ENCODE measurements at places on chromosomes 5 and 9.

DNA sequence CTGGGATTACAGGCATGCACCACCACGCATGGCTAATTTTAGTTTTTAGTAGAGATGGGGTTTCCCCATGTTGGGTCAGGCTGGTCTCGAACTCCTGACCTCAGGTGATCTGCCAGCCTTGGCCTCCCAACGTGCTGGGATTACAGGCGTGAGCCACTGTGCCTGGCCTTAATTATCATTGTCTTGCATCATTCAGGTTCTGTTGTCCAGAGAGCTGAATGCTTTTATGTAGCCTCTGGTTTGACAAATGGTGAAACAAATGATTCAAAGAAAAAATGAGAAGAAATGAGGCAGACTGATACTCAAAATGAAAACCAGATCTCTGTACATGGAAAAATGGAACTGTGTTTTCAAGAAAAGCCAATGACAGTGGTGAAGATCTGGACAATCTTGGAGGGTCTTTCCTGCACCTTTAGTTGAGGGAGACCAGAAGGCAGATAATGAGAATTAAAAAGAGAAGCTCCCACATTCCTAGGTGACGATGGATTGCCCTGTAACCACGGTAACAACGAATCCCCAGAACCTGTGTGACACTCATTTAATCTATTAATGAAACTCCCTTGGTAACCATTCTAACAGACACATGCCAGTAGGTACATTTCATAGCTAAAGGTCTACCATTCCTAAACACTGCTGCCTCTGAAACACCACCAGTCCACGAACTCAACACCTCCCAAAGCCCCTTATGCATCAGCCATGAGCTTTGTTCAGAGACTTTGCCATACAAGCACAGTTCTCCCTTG is 1.6 kb downstream of the TEX48 start:
- no peak for DNase-seq

- no peak for DNase-seq
These were observed 2.2 kb downstream of the DUSP1 start for GRCh38 chr5:172768573-172769341.

- no peak for DNase-seq
These were observed 17.4 kb downstream of the EGR1 start for GRCh38 chr5:138482638-138483037.

GRCh38 chr9:37283730-37284325 is 138.7 kb upstream of the GRHPR start:
- DNase-seq = no peak

GRCh38 chr9:108257382-108257781 is 598.4 kb downstream of the ACTL7B start:
- no peak for DNase-seq

GRCh38 chr5:42499016-42499415 is 75.8 kb downstream of the GHR start:
- DNase-seq = no peak

DNA sequence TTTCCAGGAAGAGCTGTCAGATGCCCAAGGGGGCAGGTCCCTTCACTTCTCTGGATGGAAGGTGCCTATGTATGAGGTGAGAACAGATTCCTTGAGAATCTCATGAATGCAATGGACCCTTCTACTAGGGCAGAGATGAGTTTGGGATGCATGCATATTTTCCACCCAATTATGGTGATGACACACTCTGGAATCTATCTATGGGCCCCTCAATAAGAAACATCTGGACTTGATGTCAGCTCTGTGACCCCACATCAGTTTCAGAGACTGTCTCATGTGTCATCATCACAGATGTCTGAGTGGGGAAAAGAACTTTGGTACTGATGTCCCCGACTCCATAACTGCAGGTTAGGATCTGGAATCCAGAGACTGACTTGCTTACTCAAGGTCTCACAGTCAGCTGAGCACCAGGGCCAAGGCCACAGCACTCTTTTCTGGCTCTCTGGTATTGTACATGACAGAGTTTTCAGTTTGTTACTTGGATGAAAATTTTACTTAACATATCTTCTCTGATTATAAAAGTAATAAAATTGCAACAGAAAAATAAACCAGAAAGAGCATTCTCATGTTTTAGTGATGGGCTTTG is 177.0 kb downstream of the DCP2 start:
- no peak for DNase-seq

DNA sequence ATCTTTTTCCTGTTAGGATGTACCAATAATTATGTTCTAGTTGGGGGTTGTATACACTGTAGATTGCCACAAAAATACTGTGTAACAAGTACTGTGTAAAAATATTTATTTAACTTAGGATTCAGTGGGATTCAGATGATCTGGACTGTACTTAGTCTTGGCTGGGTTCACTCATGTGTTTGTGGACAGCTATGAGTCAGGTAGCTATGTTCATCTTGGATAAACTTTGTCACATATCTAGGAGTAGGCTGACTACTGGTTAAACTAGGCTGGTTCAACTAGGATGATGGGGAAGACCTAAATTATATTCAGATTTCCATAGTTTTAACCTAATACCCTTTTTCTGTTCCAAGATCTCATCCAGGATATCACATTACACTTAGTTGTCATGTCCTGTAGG is 32.1 kb upstream of the TNFSF15 start:
- no peak for DNase-seq

DNA sequence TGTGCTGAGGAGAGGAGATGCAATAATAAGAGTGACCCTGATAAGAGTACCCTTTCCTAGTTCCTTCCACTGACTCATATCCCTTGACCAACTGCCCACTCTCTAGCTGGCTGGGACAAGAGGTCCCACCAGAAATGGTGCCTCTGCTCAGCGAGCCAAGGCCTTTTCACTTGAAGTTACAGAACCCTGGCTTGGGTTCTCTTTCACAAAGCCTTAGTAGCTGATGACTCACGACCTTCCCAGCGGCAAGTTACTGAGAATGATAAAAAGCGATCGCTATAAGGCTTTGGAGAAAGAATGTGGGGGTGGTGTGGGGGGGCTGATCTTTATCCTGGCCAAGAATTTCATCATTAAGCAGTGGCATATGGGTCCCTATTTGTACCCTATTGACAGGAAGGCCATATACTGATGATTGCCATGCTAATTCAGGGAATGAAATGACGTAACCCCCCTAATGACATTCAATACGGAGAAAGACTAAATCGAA is 90.3 kb downstream of the FBXO38 start:
- DNase-seq = peak; percentile 35

DNA sequence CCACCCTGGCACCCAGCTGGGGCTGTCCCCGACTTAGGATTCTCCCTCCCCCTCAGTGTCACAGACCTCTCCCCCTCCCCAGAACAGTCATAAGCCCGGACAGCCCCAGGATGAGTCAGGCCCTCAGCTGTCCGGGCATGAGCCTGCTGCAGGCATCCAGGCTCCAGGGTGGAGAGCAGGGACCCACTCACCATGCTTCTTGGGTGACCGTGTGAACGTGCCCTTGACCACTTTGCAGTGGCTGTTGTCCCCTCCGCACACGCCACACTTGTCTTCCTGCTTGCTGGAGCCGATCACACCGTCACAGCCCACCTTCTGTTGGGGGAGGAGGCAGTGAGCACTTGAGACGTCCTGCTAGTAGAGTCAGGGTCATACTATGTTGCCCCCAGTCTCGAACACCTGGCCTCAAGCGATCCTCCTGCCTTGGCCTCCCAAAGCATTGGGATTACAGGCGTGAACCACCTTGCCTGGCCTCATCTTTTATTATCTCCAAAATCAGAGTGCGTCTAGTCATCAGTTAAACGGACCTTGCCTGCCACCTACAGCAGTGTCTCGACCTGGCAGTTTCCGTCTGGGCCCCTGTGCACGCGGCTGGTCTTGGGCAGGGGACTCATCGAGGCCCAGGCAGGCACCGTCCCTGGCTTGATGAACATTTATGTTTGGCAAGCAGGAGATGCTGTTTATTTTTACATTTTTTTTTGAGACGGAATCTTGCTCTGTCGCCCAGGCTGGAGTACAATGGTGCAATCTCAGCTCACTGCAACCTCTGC is 72.6 kb downstream of the ZNF354C start:
- no peak for DNase-seq

- no peak for DNase-seq
These were observed 24.4 kb upstream of the RNF38 start for GRCh38 chr9:36424289-36425055.

DNA sequence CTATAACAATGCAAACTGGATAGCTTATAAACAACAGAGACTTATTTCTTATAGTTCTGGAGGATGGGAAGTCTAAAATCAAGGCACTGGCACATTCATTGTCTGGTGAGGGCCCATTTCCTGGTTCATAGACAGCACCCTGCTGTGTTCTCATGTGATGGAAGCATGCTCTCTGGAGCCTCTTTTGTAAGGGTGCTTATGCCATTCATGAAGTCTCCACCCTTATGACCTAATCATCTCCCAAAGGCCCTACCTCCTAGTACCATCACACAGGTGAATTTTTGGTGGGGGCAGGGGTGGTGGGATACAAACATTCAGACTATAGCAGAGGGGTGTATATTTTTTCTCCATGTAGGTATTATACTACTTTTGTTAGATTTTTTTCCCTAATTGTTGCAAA is 92.4 kb downstream of the UNC13B start:
- DNase-seq = no peak

DNA sequence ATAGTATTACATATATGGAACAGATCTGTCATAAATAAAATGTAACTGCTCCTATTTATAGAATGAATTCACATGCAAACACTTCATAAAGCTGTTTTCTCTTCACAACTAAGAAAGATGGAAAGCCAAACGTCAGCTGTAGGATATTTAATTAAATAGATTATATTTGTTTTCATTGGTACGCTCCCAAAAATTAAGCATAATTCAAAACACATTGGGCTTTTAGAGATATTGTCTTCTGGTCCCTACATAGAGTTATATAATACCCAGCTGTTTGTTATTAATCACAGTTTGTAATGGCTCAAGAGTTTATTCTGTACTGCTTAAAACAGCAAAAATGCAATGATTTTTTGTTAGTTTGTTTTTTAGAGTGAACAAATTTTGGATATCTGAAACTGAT is 61.2 kb downstream of the MRPS30 start:
- no peak for DNase-seq

DNA sequence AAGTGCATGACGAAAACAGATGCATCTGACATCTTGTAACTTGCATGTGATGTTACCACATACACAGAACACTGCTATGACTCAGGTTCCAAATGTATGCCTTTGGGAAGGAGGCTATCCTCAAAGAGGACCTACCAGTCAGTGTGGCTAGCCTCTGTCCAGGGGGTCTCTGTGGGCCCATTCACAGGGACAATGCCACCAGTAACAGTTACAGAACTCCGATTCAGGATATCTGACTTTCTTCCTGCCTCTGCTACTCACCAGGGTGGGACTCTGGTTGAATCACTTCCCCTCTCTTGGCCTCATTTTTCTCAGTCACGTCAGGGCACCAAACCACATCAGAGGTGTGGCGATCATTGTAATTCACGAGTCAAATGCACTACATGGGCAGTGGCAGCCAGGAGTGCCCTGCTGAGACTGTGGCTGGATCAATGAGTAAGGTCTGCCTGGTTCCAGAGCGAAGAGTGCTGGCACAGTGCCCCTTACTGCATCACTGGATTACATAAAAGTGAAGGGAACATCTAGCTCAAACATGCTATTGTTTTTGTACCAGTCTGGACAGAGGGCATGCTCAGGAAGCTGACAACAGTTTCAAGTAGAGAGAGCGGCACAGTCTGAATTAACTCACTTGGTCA is 13.2 kb downstream of the ATOX1 start:
- peak; percentile 42 for DNase-seq

GRCh38 chr5:68845131-68845530 is 248.7 kb upstream of the SLC30A5 start:
- no peak for DNase-seq

DNA sequence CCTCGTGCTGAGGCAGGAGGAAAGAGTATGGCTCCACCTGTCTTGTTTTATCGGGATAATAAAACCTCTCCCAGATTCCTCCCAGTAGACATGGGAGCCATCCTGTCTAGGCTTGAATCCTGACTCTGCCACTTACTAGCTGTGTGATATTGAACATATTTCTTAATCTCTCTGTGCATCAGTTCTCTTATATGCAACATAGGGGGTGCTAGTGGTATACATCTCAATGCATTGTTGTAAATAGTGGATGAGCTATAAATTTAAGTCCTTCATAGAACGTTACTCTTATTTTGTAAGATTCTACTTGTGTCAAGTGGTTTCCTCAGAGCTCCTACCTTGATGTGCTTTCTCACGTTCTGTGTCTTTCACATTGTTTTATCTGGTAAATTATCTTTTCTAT is 417.7 kb upstream of the POU5F2 start:
- DNase-seq = no peak

DNA sequence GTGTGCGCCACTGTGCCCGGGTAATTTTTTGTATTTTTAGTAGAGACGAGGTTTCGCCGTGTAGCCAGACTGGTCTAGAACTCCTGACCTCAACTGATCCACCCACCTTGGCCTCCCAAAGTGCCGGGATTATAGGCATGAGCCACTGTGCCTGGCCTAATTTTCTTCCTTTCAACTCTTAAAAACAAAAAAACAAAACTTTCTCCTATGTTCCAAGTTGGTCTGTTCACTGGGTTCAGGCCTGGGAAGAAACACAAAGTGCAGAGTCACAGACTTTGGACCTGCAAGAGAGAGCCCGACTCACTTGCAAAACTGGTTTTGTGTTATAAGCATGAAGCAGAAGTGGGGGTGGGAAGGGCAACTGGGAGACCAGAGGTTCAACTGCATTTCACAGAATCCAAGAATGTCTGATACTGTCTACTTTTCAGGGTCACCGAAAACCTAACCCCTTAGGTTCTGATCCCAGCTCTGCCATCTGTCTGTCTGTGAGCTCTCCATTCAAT is 5.2 kb upstream of the HDHD3 start:
- no peak for DNase-seq

GRCh38 chr9:95229230-95229915 is 88.1 kb downstream of the FANCC start:
- no peak for DNase-seq

DNA sequence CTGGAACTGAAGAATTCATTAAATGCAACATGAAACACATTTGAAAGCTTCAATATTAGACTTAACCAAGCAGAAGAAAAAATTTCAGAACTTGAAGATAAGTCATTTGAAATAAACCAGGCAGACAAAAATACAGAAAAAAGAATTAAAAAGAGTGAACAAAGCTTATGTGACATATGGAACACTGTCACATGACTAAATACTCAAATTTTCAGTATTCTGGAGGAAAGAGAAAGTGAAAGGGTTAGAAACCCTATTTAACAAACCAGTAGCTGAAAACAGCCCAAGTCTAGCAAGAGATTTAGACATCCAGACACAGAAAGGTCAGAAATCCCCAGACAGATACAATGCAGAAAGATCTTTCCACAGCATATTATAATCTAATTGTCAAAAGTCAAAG is 37.1 kb upstream of the SH3TC2 start:
- DNase-seq = no peak

- DNase-seq = no peak
These were observed 563.7 kb upstream of the DAP start for GRCh38 chr5:11324521-11325289.

- no peak for DNase-seq
These were observed 64.4 kb downstream of the SUSD1 start for GRCh38 chr9:112110777-112111113.

- peak; percentile 82 for DNase-seq
These were observed 580 bp downstream of the ERAP1 start for GRCh38 chr5:96807075-96807654.
